Kidney epithelial cell (primary cell): ENCODE measurements at places on chromosomes 11 and 22. TPM values are rescaled to one million over a fixed set of nuclear protein-coding genes. Genes with fewer than 3 reads are reported as not detected.

Gene OR5A1
- not detected in 2 replicates for total RNA-seq

Gene TRAF6
- 15.8 and 15.9 TPM in 2 replicates for total RNA-seq

Gene OOSP4A
- not detected in 2 replicates for total RNA-seq

Gene MS4A10
- not detected in 2 replicates for total RNA-seq

Gene SCGB1A1
- total RNA-seq: not detected in 2 replicates

Gene SLC22A8
- not detected in 2 replicates for total RNA-seq

Gene MS4A4E
- not detected in 2 replicates for total RNA-seq

Gene ARHGAP8
- total RNA-seq: 22.6 and 22.9 TPM in 2 replicates

Gene DNAJB7
- not detected in 2 replicates for total RNA-seq

Gene SULT4A1
- 1.4 and 1.8 TPM in 2 replicates for total RNA-seq

Gene PNPLA3
- 5.2 and 6.9 TPM in 2 replicates for total RNA-seq

Gene TYR
- not detected in 2 replicates for total RNA-seq

Gene SSRP1
- total RNA-seq: 129 and 156 TPM in 2 replicates

Gene MYEOV
- 29.0 and 36.9 TPM in 2 replicates for total RNA-seq

Gene ASPHD2
- total RNA-seq: 10.6 and 16.3 TPM in 2 replicates

Gene TSGA10IP
- total RNA-seq: not detected in 2 replicates

Gene INPPL1
- total RNA-seq: 93.1 and 113 TPM in 2 replicates

Gene KCNJ11
- 1.2 and 1.3 TPM in 2 replicates for total RNA-seq

Gene POLD3
- 10.1 and 11.9 TPM in 2 replicates for total RNA-seq

Gene SLC25A22
- total RNA-seq: 17.1 and 19.8 TPM in 2 replicates

Gene CTTN
- total RNA-seq: 296 and 324 TPM in 2 replicates

Gene GLB1L2
- 14.8 and 16.3 TPM in 2 replicates for total RNA-seq

Gene TRPC6
- total RNA-seq: not detected in 2 replicates

Gene APOA4
- not detected in 2 replicates for total RNA-seq

Gene IGSF9B
- 5.9 and 6.3 TPM in 2 replicates for total RNA-seq

Gene GDPD4
- 0.08 TPM in 1 of 2 replicates, not detected in the other for total RNA-seq

Gene TMPRSS5
- total RNA-seq: 0.07 TPM in 1 of 2 replicates, not detected in the other

Gene MRGPRX1
- not detected in 2 replicates for total RNA-seq

Gene FKBP2
- total RNA-seq: 61.1 and 110 TPM in 2 replicates

Gene CYTH4
- total RNA-seq: not detected in 2 replicates

Gene MRGPRE
- total RNA-seq: 0.63 and 1.7 TPM in 2 replicates

Gene GNG3
- total RNA-seq: not detected in 2 replicates

Gene CRYBA4
- not detected in 2 replicates for total RNA-seq

Gene MIAT
- total RNA-seq: 0.50 and 3.0 TPM in 2 replicates

Gene NADSYN1
- total RNA-seq: 66.7 and 70.1 TPM in 2 replicates

Gene AMPD3
- 6.6 and 8.1 TPM in 2 replicates for total RNA-seq

Gene FGF4
- total RNA-seq: not detected in 2 replicates

Gene IGLL1
- not detected in 2 replicates for total RNA-seq

Gene OTOG
- not detected in 2 replicates for total RNA-seq

Gene ZNF74
- 23.5 TPM in 2 replicates for total RNA-seq

Gene C11orf86
- not detected in 2 replicates for total RNA-seq

Gene DLG2
- 0.75 and 1.8 TPM in 2 replicates for total RNA-seq

Gene RASL10A
- total RNA-seq: 0.33 TPM in 1 of 2 replicates, not detected in the other

Gene A4GALT
- 12.7 and 13.6 TPM in 2 replicates for total RNA-seq

Gene FAM111A
- total RNA-seq: 22.2 and 27.2 TPM in 2 replicates
